ENCODE measurements at places on chromosomes 4 and X. TPM values are rescaled to one million over a fixed set of nuclear protein-coding genes. Genes with fewer than 3 reads are reported as not detected.

DNA sequence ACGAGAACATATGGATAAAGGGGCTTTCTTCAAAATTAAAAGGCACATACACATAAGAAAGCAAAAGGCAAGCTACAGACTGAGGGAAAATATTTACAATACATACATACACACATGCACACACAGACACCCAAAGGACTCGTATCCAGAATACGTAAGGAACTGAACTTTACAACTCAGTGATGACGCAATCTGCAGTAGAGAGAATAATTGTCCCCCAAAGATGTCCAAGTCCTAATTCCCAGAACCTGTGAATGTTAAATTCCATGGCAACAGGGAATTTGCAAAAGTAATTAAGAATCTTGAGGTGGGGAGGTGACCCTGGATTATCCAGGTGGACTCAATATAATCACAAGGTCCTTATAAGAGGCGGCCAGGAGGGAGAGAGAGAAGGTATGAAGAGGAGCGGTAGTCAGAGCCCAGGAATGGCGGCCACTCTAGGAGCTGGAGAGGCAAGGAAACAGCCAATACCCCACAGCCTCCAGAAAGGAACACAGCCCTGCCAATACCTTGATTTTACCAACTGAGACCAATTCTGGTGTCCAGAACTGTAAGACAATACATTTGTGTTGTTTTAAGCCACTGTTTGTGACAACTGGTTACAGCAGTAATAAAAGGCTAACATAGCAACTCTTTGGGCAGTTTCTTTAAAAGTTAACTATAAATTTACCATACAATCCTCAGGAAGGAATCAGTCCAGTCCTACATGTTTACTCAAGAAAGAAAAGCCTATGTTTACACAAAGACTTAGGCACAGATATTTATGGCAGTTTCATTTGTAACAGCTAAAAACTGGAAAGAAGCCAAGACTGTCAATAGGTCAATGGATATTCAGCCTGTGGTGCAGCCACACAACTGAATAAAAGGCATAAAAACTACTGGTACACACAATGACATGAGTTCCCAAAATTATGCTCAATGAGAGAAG is 27.3 kb upstream of the STS start:
- no peak for DNase-seq

DNA sequence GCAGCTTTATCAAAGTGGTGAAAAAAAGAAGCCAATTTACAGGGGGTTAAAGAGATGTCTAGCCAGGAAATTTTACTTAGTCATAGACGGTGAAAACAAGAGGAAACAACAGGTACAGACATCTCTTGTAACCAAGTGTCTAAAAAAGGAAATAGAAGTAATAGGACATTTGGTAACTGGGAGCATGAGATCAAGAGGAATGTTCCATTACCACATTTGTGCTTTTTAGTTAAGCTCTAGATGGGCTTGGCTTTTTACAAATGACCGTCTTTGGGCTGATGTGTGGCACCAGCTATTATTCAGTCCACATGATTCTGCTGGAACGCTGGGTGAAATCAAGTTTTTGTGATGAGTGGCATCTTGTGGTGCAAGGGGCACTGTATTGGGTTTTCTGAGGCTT is 179.5 kb downstream of the SMIM20 start:
- no peak for DNase-seq

GRCh38 chr4:22410645-22411247 is 105.1 kb downstream of the ADGRA3 start:
- DNase-seq: no peak

- no peak for DNase-seq
These were observed 25.1 kb upstream of the TEX13D start for GRCh38 chrX:124307253-124307907.

GRCh38 chr4:40150932-40151331 is 45.9 kb upstream of the RHOH start:
- no peak for DNase-seq

Gene REPS2
- 0.20 TPM for total RNA-seq

Gene CT45A8
- not detected for total RNA-seq

Gene AFF2
- total RNA-seq: 5.1 TPM

Gene F9
- not detected for total RNA-seq

- DNase-seq: no peak
These were observed 235.3 kb downstream of the TENM3 start for GRCh38 chr4:182478475-182478874.

Gene KLKB1
- 0.78 TPM for total RNA-seq

- no peak for DNase-seq
These were observed at the start of gene XKRX for GRCh38 chrX:100928660-100929613. XKRX (minus strand) TSS chrX:100928917; CDS start chrX:100928304, 613 bp downstream.

DNA sequence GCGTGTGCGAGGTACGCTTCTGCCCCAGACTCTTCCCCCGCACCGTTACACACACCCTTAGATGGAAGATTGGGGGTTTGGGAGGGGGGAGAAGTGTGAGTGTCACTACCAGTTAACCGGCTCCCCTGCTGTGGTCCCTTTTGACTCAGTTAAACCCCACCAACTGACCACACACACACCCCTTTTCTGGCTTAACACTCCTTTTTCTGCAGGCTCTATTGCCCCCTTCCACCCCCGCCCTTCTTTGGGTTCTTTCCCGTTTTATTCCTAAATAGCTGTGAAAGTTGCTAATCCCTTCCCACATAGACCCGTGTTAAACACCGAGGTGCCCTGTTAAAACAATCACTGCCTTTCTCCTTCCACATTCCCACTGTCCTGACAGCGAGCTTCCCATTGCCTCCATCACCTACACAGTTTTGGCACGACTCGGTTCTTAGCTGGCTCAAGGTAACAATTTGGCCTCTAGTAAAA is 3.7 kb upstream of the NR3C2 start:
- no peak for DNase-seq

GRCh38 chrX:125210146-125210545 is 109.5 kb upstream of the TEX13C start:
- no peak for DNase-seq

GRCh38 chr4:94507281-94507680 is 55.5 kb downstream of the PDLIM5 start:
- DNase-seq: no peak

DNA sequence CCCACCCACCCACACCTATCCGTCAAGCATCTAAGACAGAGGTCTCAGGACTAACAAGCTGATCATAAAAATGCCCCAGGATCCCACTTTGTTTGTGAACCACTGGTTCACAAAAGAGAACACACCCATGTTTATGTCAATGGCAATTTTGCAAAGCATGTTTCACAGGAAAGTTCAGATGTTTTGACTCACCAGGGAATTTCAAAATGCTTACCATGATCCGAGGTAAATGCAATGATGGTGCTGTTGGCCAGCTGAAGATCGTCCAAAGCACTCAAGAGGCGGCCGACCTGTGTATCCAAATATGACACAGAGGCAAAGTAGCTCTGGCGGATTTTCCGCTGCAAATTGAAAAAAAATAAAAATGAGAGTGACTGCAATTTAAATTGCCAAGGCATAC is 15.0 kb downstream of the IDS start:
- DNase-seq: no peak

DNA sequence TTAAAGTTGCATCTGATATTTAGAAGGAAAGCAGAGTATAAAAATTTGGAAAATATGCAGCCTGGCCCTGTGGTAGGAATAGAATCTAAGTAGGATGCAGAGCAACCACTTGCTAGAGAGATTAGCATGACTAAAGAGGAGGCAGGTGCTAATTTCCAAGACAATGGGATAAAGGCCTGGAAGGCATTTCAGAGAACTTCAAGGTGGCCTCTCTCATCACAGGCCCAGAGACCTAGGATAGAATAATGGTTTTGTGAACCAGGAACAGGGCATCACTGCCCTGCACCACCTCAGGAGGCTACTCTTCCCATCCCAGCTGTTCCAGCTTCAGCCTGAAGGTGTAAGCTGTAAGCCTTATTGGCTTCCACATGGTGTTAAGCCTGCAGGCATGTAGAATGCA is 621.7 kb upstream of the HS3ST1 start:
- no peak for DNase-seq

DNA sequence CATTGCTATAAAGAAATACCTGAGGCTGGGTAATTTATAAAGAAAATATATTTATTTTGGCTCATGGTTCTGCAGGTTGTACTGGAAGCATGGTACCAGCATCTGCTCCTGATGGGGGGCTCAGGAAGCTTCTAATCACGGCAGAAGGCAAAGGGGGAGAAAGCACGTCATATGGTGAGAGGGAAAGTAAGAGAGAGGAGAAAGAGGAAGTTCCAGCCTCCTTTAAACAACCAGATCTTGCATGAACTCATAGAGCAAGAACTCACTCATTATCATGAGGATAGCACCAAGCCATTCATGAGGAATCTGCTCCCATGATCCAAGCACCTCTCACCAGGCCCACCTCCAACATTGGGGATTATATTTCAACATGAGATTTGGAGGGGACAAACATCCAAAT is 125.0 kb upstream of the GRPR start:
- no peak for DNase-seq

DNA sequence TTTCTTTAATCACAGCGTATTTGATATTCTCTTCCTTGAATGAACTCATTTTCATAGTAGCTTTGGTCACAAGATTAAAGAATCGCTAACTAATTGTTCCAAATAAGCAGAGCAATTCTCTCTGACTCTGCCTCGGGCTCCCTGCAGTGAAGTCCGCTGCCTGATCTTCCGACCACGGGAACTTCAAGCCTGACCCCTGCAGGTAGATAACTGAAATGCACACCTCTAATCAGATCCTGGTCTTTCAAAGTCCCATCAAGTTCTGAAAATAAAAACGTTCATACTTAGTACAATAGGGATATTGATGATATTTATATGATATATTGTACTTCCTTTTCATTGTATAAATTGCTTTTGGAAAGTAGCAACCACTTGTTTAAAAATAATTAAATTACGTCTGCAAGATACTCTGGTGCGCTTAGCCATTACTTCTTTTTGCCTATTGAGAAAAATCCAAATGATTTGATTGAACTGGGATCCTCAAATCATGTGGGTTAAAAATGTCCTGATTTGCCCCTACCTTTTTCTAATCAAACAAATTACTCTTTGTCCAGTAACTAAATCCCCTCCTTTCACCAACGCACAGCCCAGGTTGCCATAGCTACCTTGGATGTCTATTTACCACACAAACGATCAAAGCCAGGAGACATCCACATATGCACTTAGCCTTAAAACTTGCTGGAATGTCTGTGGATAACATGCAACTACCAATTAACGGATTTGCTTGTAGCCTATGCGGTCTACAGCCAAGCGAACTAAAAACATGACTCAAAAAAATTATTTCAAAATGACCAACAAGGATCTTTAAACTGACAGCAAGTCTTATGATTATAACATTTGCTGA is 4.2 kb downstream of the MID1 start:
- no peak for DNase-seq

DNA sequence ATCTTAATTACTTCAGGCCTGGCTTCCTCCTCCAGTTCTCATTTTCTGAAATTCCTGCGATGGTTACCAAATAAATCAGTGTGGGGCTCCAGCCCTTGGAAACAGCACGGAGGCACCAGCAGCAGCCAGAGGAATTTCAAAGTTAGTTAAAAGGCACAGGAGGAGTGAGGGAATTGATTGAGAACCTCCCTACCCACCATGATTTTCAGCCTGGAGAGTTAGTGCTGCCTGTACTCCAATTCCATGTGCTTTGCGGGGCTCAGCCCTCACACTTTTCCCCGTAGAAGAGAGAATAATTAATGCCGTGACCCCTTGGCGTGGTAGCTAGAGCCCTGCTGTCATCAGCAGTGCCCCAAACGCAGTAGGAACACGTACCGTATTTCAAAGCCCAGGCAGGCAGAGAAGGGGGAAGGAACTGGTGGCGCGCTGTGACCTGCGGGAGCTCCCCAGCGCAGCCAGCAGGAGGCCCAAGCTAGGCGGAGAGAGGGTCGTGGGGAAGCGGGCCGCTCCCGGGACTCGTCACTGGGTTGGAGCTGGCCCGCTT is 84.0 kb upstream of the IGFBP7 start:
- DNase-seq: no peak

- peak; percentile 92 for DNase-seq
These were observed 203.4 kb downstream of the MAML3 start for GRCh38 chr4:139950568-139950967.

Gene MAOA
- total RNA-seq: 1.8 TPM

GRCh38 chr4:43471950-43472349 is 579.4 kb downstream of the GRXCR1 start:
- DNase-seq: no peak

DNA sequence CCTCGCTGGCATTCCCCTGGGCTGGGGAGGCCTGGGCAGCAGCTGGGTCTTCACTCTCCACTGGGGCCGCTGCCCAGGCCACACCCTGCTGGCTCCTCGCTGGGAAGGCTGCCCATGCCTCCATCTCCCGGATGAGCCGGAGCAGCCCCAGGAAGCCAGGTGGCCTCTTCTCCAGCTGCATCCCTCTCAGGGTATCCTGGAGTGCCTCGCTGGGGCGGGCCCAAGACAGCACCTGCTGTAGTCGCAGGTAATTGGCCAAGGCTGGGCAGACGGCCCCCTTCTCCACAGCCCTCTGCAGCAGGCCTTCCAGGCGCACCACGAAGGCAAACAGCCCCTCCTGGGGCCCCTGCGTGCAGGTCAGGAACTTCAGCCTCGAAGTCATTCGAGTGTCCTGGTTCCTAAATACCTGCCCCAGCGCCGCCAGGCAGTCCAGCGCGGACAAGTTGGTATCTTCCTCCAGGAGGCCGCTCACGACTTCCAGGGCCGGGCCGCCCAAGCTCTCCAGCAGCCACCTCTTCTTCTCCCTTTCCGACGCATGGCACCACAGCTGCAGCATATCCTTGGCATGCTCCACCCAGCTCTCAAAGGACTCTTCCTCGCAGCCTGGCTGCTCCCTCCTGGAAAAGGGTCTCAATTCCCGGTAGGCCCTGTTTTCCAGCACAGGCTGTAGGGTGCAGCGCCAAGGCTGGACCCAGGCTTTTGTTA is 3.7 kb downstream of the PNMA6E start:
- no peak for DNase-seq

All from natural killer cell treated with Interleukin-12 subunit alpha and Interleukin-12 subunit beta and Interleukin-15 and Interleukin-18, amount 100 ng/mL, for 72 hours (primary cell).